ENCODE measurements at places on chromosomes 4 and X.

DNA sequence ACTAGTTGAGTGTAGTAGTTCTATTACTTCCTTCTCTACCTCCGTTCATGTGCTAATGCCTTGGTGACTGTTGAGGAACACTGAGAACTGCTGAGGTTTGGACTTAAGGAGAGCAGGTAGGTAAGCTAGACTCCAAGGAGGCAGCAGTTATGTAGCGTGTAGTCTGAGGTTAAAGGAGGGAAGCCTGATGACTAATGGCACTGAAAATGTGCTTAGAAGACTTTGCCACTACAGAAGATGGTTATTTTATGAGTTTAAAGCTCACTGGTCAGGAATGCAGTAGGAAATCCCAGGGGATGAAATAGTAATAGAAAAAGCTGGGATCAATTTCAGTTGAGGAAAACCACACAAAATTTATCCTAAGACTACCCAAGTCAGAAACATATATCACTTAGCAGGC, 1077.3 kb downstream of the RAPGEF2 start:
- no peak for DNase-seq

GRCh38 chr4:85806334-85806733, 331.4 kb downstream of the ARHGAP24 start:
- no peak for DNase-seq

DNA sequence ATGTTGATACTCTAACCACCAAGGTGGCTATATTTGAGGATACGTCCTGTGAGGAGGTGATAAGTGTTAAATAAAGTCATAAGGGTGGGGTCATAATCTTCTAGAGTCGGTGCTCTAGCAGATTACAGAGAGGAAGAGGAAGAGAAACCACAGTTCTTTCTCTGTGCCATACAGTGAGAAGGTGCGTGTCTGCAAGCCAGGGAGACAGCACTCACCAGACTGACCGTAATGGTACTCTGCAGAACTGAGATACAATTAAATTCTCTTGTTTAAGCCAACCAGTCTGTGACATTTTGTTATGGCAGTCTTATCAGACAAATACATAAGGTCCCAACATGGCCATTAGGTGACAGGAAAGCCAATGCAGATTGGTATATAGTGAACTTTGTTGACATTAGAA, 480.9 kb upstream of the IGFBP7 start:
- DNase-seq = no peak

DNA sequence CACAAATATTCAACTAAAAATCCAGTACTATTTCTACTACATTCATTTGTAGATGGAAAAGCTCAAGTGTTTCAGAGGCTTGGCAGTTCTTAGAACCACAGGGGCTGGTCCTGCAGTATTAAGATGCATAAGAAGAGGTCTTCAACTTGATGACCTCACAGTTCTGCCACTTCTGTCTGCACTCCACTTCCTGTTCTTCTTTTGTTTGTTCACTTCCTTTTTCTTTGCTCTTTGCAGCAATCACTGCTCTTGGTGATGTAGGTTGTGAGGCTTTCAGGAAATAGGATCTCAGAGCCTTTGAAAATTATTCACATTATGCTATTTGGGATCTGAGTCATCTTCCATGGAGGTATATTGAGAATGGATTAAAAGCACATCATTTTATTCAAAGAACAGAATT, 602.0 kb upstream of the CPEB2 start:
- DNase-seq = no peak

GRCh38 chr4:7828011-7828720, 111.5 kb downstream of the AFAP1 start:
- no peak for DNase-seq

- no peak for DNase-seq
Measured at GRCh38 chr4:15368856-15369255, 59.0 kb upstream of the C1QTNF7 start.

- no peak for DNase-seq
Measured at GRCh38 chr4:7425591-7426468, 8.9 kb downstream of the PSAPL1 start.

- no peak for DNase-seq
Measured at GRCh38 chr4:149045731-149046130, 603.5 kb upstream of the NR3C2 start.

DNA sequence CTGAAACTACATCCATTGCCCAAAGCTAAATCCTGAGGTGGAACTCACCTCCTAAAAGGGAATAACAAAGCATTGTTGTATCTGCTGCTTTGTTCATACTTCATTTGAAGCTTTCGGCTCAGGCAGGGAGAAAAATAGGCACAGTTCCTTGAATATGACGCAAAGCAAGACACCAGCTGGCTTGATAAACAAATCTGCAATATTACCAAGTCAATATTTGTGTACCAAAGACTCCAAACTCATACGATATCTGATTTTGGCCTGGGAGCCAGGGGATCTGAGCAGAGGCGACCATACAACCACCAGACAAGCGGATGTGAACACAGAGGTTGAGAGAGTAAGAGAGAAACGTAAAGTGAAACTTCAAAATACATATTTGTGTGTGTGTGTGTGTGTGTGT, 34.8 kb upstream of the RAP1GDS1 start:
- no peak for DNase-seq

- DNase-seq = no peak
Measured at GRCh38 chr4:182752158-182752910, 164.9 kb downstream of the DCTD start.

DNA sequence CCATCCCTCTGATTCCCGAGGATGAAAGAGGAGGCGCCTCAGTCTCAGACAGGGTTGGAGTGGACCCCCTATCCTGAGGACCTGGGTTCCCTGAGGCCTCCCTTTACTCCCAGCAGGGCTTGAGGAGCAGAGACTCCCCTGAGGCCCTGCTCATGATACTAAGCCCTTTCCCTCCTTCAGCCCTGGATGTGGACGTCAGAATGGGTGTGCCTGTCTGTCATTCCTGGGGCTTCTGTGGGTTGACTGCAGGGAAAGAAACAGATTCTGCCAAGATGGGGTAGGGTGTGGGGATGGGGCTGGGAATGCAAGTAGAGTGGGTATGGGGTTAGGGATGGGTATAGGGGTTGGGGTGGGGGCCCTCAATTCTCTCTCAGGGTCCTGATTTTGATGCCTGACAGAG, 21.1 kb downstream of the MAGEA10 start:
- DNase-seq = no peak
